Endodermal cell (in vitro differentiated cells): ENCODE measurements at places on chromosomes 5 and 9. TPM values are rescaled to one million over a fixed set of nuclear protein-coding genes. Genes with fewer than 3 reads are reported as not detected.

Gene DMRT3
- not detected in 3 replicates for total RNA-seq

Gene GDA
- total RNA-seq: 1.2 to 2.5 TPM (median 1.7 TPM) in 3 replicates

Gene NR6A1
- total RNA-seq: 167 and 168 TPM in 2 replicates

Gene F12
- 2.7 to 7.0 TPM (median 2.9 TPM) in 3 replicates for total RNA-seq

Gene NR5A1
- not detected in 3 replicates for total RNA-seq

Gene OR1J2
- total RNA-seq: not detected in 2 replicates

Gene AKNA
- total RNA-seq: 15.0 and 15.4 TPM in 2 replicates

Gene PTGER4
- total RNA-seq: 0.71 to 1.6 TPM (median 1.0 TPM) in 3 replicates

Gene SOHLH1
- not detected in 2 replicates for total RNA-seq

Gene IFNA8
- total RNA-seq: not detected in 3 replicates

DNA sequence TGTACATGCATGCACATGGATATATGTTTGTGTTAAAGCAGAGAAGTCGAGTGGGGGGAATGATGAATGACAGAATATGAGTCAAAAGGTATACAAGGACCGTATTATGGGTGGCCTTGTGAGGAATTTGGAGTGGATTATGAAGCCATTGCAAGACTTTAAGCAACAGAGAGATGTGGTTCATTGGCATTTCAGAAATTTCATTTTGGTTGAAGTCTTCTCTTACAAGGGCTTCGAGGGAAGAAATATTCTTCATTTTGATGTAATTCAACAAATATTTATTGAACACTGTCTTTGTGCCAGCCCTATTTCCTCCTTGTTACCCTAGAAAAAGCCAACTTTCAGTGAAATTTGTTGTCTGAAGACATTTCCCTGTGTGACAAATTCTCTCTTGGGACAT lies 83.9 kb upstream of the SLCO6A1 start:
- no peaks in the 10 kb centered on the region for H3K36me3 ChIP-seq
- H3K27me3 ChIP-seq: no peaks in the 10 kb centered on the region
- H3K4me1 ChIP-seq: no peaks in the 10 kb centered on the region
- DNase-seq: no peak
- H3K27ac ChIP-seq: no peak overlapping the region

DNA sequence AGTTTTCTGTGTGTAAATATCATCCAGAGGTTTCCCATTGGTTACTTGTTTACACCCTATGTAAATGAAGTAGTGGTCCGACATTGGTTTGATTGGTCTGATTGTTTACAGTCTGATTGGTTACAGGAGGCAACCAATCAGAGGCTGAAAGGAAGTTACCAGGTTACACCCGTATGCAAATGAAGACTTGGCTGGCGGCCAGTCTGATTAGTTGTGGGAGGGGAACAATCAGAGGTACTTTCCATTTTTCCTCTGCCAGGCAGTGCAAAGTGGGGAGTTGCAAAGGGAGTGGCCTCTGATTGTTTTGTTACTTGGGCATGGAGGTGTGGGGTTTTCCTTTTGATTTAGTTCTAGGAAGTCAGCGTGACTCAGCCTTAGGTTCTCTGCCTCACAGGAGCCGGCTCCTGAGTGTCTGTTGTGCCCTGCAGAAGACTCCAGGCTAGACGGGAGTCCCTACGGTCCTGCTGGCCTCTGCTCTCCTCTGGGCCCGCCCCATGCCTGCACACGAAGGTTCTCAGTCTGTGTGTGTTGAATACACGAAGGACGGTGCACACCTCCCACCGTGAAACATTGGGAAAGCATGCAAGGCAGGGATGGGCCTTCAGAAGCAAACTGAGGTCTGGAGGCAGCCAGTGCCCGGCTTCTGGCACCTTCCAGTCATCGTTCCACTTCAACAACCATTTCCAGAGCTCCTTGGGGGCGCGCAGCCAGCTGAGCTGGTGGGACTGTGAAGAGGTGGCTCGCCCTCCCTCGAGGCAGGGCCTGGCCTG lies 42.9 kb downstream of the OLFM1 start:
- H3K27ac ChIP-seq: no peak overlapping the region
- no peaks in the 10 kb centered on the region for H3K36me3 ChIP-seq
- H3K27me3 ChIP-seq: no peaks in the 10 kb centered on the region
- no peak for DNase-seq

DNA sequence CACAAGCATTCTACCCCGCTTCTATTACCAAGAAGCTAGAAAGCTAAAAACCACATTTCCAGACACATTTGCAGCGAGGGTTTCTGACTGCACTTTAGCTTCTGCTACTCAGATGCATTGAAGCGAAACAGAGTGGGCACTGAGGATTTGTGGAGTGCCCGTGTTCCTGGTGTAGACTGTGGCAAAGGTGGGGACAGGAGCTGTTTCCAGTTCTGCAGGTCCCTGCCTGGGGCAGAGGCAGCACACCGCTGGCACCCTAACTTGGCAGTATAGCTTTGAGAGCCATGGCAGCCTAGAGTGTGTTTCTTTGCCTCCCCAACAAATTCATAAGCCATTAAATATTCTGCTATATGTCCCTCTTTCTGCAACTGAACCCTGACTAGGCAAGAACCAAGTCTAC lies 108.6 kb upstream of the SPOCK1 start:
- H3K4me1 ChIP-seq: no peaks in the 10 kb centered on the region
- no peaks in the 10 kb centered on the region for H3K36me3 ChIP-seq
- DNase-seq: peak; percentile 29
- no peak overlapping the region for H3K27ac ChIP-seq
- peaks cover 13% of the 10 kb centered on the region for H3K27me3 ChIP-seq

DNA sequence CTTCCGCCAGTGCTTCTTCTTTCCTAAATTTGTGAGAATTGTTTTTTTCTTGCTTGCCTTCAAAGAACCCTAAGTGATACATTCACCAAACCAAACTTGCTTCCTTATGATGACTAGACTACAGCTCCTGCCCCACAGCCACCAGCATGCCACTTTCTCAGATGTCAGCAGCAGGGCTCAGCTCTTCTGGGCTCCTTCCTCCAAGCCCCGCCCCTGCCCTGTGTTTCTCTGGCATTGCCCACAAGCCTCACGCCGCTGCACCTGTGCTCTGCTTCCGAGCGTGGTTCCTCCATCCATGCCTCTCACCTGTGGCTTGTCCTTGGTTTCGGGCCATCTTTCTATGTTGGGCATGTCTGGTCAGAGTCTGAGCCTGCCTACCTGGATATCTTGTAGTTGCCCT lies 10.6 kb downstream of the UNC5A start:
- no peaks in the 10 kb centered on the region for H3K36me3 ChIP-seq
- H3K4me1 ChIP-seq: no peaks in the 10 kb centered on the region
- H3K27ac ChIP-seq: no peak overlapping the region
- no peak overlapping the region for H3K4me3 ChIP-seq

GRCh38 chr5:132662925-132663770 lies 5.2 kb downstream of the IL13 start:
- no peak overlapping the region for H3K4me3 ChIP-seq
- no peak overlapping the region for H3K27ac ChIP-seq
- peaks cover 9% of the 10 kb centered on the region for H3K4me1 ChIP-seq
- DNase-seq: peak; percentile 69
- no peaks in the 10 kb centered on the region for H3K27me3 ChIP-seq

DNA sequence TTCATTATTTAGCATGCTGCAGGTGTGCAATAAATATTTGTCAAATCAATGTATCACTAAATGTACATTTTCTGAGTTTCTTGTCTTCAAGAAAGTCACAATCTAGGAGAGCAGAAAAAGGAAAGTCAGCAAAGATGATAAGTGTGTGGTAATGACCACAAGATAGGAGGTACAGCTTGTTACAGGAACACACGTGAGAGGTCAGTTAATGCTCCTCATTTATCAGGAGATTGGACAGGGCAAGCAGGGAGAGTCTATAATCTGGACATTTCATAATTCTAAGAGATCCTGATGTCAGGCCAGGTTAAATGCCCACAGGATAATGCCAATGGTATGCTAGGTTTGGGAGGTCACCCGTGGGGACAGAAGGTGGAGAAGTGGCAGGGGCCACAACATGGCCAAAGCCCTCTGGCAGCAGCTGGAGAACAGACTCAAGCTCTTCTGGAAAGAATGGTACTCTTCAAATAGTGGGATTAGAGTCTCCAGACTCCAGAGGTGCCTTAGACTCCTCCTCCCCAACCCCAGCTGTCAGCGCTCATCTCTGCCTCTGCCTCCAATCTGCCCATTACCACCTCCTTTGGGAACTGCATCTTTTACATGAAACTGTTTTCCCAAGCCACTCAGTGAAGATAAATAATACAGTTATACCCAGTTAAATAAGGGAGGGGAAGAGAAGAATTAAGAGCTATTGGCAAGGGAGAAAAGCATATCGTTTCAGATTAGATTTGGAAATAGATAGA lies 114.3 kb downstream of the ASTN2 start:
- no peak overlapping the region for H3K4me3 ChIP-seq
- no peak for DNase-seq
- no peaks in the 10 kb centered on the region for H3K36me3 ChIP-seq
- H3K27ac ChIP-seq: no peak overlapping the region

DNA sequence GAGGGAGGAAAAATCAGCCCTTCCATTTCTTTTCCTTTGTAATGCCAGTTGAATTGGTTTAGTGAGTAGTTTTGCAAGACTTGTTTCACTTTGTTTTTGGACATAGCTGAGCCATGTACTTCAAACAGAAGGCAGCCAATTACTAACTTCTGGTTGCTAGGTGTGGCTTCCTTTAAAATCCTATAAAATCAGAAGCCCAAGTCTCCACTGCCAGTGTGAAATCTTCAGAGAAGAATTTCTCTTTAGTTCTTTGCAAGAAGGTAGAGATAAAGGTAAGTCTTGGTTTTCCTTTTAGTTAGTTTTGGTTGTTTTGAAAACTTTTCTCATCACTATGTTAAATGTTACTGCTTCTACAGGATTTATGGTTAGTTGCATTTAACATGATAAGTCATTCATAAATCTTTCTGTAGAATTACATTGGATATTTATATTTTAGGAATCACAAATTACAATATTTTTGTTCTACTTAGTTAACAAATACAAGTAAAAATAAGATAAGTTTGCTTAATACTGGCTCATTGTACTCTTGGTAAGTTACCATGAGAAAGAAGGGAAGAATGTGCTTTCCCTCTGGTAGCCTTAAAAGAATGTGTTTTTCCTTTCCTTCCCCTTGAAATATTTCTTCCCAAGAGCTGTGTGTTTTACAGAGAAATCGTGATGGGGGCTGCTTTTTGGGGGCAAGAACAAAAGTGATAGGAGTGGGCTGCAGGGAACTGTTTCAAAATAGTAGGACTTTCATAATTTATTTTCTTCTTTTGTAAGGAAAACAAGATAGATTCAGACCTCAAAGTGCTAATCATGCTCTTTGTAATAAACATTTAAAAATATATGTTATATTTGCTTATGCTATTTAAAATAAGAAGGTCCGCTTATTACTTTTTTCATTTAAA lies at the start of gene ANXA1:
Gene ANXA1 (plus strand): TSS at position 213 of the 890 bp plus-strand sequence. CDS start 6,671 bp downstream, outside the sequence.
- no peaks in the 10 kb centered on the region for H3K27me3 ChIP-seq
- H3K36me3 ChIP-seq: no peaks in the 10 kb centered on the region
- DNase-seq: no peak
- H3K4me3 ChIP-seq: no peak within 1 kb of the TSS
- no peak within 1 kb of the TSS for H3K27ac ChIP-seq

DNA sequence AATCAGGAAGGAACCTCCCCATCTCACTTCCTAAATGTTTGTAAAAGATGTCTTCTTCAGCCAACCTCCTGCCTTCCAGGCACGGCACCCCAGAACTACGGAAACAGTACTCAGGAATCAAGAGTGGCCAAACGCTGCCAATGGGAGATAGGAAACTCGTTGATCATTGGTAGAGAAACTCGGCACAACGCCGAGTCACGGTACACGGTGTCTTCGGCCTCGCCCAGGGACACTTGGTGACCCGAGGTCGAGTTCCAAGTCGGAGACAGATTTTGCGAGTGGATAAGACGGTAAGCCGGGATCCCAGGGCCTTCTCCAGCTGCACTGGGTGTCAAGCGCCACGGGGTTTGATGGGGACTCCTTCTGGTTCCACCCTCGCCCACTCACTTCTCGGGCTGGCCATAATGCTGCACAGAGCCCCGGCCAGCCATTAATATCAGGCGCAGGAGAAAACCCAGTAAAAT lies 343 bp downstream of the KIAA0825 start:
- H3K4me1 ChIP-seq: no peaks in the 10 kb centered on the region
- H3K27me3 ChIP-seq: no peaks in the 10 kb centered on the region
- peak; percentile 82 for DNase-seq
- H3K36me3 ChIP-seq: no peaks in the 10 kb centered on the region
- peak overlapping the region; percentile 57 for H3K27ac ChIP-seq

DNA sequence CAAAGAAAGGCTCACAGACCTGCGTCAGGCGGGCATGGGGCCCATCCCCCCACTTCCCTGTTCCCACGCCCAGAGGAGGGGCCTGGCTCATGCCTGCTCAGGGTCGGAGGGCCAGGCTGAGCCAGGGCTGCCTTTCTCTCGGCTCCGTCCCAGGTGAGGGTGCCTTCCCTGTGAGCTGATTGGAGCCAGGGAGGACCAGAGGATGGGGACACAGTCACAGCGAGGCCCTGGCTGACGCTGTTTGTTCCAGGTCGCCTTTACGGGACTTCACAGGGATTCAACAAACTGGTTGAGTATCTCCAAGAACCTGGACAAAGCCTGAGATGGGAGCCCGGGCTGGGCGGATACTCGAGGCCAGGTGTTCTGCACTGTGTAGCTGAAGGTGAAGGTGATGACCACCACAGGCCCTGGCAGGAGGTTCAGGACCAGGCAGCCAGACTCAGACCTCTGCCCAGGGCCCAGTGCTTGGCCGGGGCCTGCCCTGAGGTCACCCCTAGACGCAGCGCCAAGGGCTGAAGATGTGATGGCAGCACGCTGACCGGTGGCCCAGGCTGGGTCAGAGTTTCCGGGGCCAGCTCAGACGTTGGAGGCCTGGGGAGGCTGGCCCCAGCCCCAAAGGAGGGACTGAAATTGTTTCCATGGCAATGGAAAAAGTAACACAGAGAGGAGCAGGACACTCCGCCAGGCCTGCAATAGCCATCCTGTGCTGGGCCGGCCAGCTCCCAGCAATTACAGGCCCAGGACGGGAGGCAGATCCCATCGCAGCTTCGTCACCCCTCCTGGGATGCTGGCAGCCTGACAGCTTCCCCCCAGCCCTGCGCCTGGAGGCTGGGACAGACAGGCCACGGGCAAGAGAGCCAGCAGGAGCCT lies 65.3 kb upstream of the ADAMTS2 start:
- no peaks in the 10 kb centered on the region for H3K27me3 ChIP-seq
- H3K4me1 ChIP-seq: no peaks in the 10 kb centered on the region
- no peaks in the 10 kb centered on the region for H3K36me3 ChIP-seq
- no peak overlapping the region for H3K27ac ChIP-seq

DNA sequence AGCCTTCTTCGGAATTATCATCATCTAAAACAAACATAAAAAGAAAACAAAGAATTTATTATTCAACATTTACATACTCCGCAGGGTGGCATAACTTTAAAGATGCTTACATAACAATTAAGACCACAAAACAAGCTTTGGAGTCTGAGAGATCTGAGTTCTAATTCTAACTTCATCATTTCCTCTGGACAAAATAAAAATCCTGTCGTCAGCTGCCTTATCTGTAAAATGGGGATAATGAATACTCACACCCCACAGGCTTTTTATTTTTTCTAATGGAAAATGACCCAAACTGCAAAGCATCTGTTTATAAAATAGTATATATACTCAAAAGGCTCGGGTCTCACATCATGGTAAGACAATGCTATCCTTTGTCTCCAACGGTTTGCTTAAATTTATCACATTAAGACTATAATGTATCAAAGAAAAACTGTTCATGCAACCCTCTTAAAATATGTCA lies 4.3 kb downstream of the ARRDC3 start:
- H3K36me3 ChIP-seq: peaks cover 51% of the 10 kb centered on the region
- no peaks in the 10 kb centered on the region for H3K27me3 ChIP-seq
- peak overlapping the region; percentile 92 for H3K4me3 ChIP-seq

GRCh38 chr5:150245111-150245789 lies 44.3 kb downstream of the CAMK2A start:
- H3K4me3 ChIP-seq: no peak overlapping the region
- H3K36me3 ChIP-seq: no peaks in the 10 kb centered on the region
- H3K27ac ChIP-seq: no peak overlapping the region
- no peaks in the 10 kb centered on the region for H3K27me3 ChIP-seq
- H3K4me1 ChIP-seq: peaks cover 3% of the 10 kb centered on the region

GRCh38 chr9:68973619-68974018 lies 40.3 kb downstream of the PRKACG start:
- H3K4me1 ChIP-seq: no peaks in the 10 kb centered on the region
- no peaks in the 10 kb centered on the region for H3K27me3 ChIP-seq
- no peak for DNase-seq
- H3K36me3 ChIP-seq: peaks cover 17% of the 10 kb centered on the region
- H3K27ac ChIP-seq: no peak overlapping the region
